Caudate nucleus (tissue), 63 donors: ENCODE measurements at places on chromosomes 1 and 21.

DNA sequence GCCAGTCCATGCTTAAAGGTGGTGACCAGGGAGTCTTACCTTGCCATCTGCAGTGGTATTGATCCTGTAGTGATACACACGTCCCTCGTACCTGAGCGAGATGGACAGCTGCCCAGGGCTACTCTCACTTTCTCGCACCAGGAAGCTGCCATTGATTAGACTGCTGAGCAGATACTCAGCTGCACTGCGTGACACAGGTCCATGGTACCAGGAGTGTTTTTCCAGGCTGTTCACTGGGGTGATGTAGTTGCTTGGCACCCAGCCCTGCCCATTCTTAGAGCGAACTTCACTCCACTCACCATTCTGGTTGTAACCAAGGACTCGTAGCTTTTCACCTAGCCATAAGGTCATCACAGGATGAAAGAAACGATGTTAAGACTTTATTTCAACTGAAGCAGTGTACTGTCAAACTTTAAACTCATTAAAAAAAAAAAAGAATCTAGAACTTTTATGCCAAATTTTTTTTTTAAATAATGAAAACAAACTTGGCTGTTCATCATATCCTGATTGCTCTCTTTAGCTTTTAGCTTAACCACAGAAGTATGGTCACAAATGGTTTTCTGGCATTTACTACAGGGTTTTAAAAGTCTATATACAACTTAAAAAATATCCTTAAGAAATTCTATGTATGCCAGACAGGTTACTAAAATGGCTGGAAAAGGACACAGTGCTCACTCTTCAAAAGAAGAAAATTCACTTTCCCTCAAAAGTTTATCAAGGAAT is 44.6 kb downstream of the TOR3A start:
- no peak for DNase-seq

DNA sequence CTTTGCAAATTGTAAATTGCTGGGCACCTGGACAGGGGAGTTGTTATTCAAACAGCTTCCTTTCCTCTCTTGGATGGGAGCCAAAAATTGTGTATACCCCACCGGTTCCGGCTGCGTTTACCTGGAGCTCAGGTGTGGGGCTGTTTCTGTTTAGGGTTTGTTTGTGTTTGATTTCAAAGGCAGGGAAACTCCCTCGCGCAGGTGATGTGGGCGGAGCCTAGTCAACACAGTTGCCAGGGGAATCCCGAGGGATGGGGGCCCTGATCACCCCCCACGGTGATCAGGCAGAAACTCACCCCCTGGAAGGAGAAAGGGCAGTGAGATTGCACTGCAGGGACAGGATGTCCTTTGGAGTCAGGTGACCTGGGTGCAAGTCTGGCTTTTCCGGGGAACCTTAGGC is 28.3 kb downstream of the CDCP2 start:
- no peak for DNase-seq

GRCh38 chr1:33424205-33424604 is 6.7 kb downstream of the PHC2 start:
- DNase-seq = no peak

- no peak for DNase-seq
These were observed 297.8 kb downstream of the BRINP3 start for GRCh38 chr1:190179817-190180216.

DNA sequence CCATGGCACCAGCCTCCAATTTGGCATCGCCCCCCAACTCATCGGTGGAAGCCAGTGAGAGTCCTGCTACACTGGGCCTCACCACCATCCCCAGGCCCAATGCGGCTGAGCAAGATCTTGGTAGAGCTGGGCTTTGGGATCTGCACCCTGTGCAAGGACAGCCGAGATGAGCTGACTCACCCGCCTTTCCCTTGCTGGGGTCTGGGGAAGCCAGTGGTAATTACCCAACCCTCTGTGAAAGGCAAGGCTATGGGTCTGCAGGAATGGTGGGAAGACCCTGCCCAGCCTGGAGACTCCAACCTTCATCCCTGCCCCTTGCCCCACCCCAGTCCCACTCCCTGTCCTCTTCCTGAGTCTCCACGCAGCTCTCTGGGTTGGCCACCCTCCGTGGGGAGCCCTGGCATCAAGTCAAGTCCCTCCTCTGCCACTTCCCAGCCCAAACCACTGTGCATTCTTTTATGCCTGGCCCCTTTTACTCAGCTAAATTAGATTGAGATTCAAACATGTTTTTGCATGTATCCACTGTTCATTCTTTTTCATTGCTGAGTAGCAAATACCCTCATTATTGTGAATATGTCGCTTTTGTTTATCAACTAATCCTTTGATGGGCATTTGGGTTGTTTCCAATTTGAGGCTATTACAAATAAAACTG is 8.8 kb downstream of the SMCP start:
- DNase-seq = no peak

- no peak for DNase-seq
These were observed 638.2 kb downstream of the MRPL39 start for GRCh38 chr21:24969068-24969467.

- DNase-seq = no peak
These were observed 150.2 kb upstream of the TMPRSS15 start for GRCh38 chr21:18553786-18554185.

DNA sequence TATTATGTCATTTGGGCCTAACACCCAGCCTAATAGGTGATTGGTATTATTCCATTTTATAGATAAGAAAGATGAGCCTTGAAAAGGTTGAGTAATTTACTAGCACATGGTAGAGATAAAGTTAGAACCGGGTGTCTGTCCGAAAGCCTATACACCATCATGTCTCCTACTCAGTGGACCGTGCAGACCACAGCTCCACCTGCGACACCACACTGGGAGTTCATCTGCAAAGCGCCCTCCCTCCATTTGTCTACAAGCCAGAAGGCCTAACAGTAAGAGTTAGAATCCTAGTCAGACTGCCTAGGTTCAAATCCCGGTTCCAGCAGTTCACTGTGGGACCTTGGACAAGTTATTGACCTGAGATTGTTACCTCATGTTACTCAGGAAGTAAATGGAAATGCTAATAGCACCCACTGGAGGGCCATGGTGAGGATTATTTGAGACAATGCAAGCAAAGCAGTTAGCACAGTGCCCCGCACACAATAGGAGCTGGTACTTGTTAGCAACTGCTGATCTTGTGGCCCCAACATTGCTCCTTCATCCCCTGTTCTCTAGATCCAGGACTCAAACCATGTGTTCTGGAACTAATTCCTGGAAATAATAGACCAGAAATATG is 20.5 kb downstream of the ARMH1 start:
- no peak for DNase-seq

GRCh38 chr1:231107151-231107550 is 54.7 kb upstream of the TRIM67 start:
- DNase-seq = no peak

DNA sequence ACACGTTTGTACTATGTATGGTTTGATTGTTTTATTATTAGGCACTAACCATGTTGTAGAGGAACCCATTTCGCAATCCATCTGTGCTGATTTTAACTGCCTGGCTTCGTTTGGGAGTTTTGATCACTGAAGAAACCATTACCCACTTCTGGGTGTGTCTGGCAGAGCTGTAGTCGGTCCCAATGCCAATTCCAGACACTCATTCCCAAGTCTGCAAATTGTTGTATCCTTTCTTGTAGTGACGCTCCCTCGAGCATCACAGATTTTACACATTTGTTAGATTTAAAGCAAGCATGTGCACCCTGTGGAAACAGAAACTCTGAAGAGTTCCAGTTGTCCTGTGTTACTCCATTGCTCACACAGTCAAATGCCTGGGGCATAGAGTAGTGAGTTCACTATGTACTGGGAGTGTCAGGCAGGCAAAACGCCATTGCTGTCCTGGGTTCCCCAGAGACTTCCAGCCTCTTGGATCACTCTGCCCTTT is 31.0 kb upstream of the EFCAB14 start:
- no peak for DNase-seq

- DNase-seq = no peak
These were observed 9.7 kb downstream of the CD244 start for GRCh38 chr1:160853014-160853413.
